CD4-positive, alpha-beta T cell (primary cell): ENCODE measurements at places on chromosomes 2 and 18.

- H3K4me3 ChIP-seq, result no peak overlapping the region
- H3K4me1 ChIP-seq, result no peaks in the 10 kb centered on the region
- DNase-seq, result no peak
- no peaks in the 10 kb centered on the region for H3K36me3 ChIP-seq
- H3K27me3 ChIP-seq, result no peaks in the 10 kb centered on the region
- H3K27ac ChIP-seq, result no peak overlapping the region
Observed at GRCh38 chr2:184449760-184450159, 148.6 kb upstream of the ZNF804A start.

GRCh38 chr2:222984908-222985307 lies 67.1 kb upstream of the KCNE4 start:
- peaks cover 7% of the 10 kb centered on the region for H3K27me3 ChIP-seq
- no peak overlapping the region for H3K4me3 ChIP-seq
- no peaks in the 10 kb centered on the region for H3K36me3 ChIP-seq
- no peak overlapping the region for H3K27ac ChIP-seq

DNA sequence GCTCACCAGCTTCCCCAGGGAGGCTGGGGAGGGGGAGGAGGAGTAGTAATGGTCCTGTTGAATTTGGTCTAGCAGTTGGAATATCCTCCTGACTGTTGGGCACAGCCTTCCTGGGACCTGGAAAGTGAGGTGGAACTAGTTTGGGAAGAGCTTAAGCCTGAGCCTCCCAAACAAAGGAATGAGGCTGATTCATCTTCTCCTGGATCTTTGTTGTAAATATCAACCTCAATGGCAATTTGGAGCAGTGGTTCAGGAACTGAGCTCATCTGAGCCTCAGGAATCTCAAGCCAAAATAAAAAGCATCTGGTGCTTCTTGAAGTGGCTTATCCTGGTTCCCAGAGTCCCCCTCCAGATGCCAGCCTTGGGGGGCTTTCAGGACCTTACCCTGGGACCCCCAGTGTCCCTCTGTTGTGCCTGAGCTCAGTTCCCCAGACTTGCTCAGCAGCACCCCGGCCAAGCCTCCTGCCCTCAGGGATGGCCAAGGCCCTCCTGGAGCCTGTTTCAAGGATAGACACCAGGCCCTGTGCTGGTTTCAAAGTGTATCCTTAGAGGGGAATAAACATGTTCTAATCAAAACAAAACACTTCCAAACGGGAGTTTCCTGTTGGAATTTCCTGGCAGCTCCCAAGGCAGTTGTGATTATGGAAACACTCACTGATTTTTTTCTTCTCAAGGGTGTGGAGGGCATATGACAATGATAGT lies 112.6 kb downstream of the DDX1 start:
- DNase-seq, result no peak
- no peak overlapping the region for H3K4me3 ChIP-seq
- H3K4me1 ChIP-seq, result no peaks in the 10 kb centered on the region
- no peaks in the 10 kb centered on the region for H3K27me3 ChIP-seq
- no peak overlapping the region for H3K27ac ChIP-seq

DNA sequence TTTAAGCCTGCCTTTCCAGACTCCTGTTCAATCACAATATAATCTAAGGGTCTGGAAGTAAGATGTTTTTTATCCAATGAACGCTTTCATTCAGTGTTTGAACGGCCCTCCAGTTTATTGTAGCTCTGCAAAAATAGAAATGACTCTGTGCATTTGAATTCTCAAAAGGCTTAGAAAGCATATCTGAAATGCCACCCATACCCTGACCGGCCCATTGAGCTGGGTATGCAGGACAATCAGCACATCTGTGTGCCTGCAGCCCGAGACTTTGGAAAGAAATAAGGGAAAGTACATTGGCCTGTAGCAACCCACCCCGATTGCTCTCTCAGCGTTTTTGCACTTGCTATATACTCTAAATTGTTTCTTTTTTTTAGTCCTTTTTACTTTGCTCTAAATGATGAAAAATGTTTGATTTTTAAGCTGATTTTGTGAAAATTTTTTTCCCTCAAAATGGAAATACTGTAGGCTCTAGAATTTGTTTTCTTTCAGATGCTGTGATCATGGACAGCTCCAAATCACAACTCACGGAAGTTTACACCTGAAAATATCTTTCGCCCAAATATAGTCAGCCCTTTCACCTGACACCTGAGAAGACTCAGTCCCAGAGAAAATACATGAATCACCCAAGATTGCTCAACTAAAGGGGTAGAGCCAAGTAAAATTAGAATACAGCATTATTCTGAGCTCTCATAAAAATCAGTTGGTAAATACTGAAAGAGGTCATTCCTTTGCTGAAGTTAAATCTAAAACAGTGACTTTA lies 194.5 kb upstream of the SIX3 start:
- no peak for DNase-seq
- H3K4me1 ChIP-seq, result no peaks in the 10 kb centered on the region

GRCh38 chr2:5969303-5969702 lies 277.1 kb downstream of the SOX11 start:
- no peak overlapping the region for H3K4me3 ChIP-seq
- no peak overlapping the region for H3K27ac ChIP-seq
- H3K36me3 ChIP-seq, result no peaks in the 10 kb centered on the region
- no peaks in the 10 kb centered on the region for H3K4me1 ChIP-seq
- DNase-seq, result no peak
- H3K27me3 ChIP-seq, result no peaks in the 10 kb centered on the region

DNA sequence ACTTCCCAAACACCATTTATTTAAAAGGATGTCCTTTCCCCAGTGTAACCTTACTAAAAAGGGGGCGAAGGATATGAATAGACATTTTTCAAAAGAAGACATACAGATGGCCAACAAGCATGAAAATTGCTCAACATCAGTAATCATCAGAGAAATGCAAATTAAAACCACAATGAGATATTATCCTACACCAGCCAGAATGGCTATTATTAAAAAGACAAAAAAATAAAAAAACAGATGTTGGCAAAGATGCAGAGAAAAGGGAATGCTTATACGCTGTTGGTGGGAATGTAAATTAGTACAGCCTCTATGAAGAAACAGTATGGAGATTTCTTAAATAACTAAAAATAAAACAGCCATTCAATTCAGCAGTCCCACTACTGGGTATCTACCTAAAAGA lies 142.3 kb upstream of the NT5C1B start:
- no peaks in the 10 kb centered on the region for H3K4me1 ChIP-seq
- H3K27ac ChIP-seq, result no peak overlapping the region
- H3K27me3 ChIP-seq, result no peaks in the 10 kb centered on the region
- no peaks in the 10 kb centered on the region for H3K36me3 ChIP-seq
- H3K4me3 ChIP-seq, result no peak overlapping the region
- no peak for DNase-seq

DNA sequence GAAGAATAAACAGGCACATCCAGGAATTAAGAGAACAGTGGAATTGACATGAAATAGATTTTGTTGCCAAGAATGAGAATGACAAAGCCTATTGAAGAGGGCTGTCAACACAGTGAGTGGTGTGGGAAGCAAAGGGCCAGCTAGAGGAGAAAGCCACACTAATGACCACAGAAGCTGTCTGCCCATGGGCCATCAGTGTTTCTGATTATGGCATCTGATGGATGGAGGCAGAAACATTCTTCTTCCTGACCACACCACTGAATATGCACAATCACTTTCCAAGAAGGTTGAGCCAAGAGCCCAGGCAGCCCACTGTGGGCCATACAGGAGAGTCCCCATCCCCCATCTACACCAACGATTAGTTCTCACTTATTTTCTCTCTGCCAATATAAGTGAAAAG lies 146.0 kb upstream of the SH3BP4 start:
- H3K36me3 ChIP-seq, result no peaks in the 10 kb centered on the region
- H3K4me3 ChIP-seq, result no peak overlapping the region
- peaks cover 9% of the 10 kb centered on the region for H3K27me3 ChIP-seq
- no peak for DNase-seq

- H3K4me3 ChIP-seq, result no peak overlapping the region
- DNase-seq, result no peak
- H3K27ac ChIP-seq, result no peak overlapping the region
- H3K4me1 ChIP-seq, result peaks cover 10% of the 10 kb centered on the region
- no peaks in the 10 kb centered on the region for H3K27me3 ChIP-seq
Observed at GRCh38 chr18:58645398-58645797, 16.5 kb upstream of the ALPK2 start.
